Progenitor cell of endocrine pancreas (in vitro differentiated cells): ENCODE measurements at places on chromosomes 6 and 20.

GRCh38 chr6:111841822-111842221 lies 31.4 kb downstream of the FYN start:
- no peak for DNase-seq

- DNase-seq: no peak
Observed at GRCh38 chr6:107539409-107539808, 49.5 kb downstream of the SOBP start.

DNA sequence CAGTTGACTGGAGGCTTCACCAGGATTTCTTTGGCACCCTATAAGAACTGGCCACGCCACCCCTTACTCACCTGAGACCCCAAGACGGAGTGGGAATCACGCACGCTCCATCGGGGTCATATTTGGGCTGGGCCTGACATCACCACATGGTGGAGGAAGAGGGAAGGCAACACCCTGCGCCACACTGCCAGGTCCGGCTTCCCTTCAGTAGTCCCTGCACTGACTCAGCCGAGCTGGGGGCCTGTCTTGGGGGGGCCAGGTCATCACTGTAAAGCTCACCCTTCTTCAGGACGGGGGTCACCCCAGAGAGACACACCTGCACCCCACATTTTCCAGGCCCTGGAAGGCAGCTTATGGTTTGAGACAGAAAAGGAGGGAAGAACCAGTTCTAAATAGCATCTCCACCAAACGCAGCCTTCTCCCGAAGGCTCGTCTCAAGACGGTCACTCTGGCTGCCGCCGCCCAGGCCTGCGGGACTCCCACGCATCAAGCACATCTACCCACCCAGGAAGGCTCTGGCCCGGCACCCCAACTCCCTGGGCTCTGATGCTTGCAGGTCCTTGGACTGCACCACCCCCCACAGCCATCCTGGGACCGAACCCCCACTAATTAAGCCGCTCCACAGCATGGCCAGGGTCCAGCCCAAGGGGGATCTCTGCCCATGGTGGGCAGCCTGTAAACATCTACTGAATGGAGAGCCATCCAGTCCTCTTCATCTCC lies 51.8 kb downstream of the GINS1 start:
- DNase-seq: no peak

DNA sequence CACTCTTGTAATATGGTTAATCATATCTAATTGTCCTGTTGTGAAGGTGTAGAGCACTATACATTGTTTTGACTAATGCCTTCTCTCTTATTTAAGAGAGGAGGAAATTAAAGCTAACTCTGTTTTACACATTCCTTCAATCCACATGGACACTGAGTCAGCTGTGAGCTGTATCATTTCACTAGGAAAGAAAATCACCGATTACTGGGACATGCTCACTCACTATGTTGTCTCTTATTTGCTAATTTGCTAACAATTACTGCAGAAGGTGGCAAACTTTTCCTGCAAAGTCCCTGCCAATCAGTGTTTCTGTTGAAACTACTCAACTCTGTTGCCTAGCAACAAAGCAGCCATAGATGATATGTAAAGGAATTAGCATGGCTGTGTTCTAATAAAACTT lies 98.2 kb downstream of the BCAS1 start:
- DNase-seq: no peak

DNA sequence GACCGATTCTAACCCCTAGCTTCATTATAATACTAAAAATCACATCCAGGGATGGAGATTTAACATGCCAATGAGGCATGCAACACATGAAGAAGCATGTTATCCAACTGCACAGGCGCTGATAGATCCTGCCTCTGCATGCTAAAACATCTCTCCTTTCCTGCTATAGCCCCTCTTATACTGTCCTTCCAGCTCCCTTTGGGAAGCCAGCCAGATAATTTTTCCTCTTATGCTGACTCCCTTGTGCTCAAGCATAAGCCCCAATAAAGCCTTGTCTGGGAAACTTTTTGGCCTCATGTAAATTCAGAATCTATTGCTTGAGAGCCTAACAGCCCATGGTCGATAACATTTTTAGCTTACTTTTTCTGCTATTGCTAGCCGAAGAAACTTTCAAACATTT lies 404.3 kb downstream of the EPM2A start:
- no peak for DNase-seq

- DNase-seq: no peak
Observed at GRCh38 chr6:133547136-133547535, 306.0 kb downstream of the EYA4 start.
